Activated T-helper 17 cell treated with anti-CD3 and anti-CD28 coated beads, Interleukin-2, amount 50 U/mL, for 72 hours (primary cell): ENCODE measurements at places on chromosomes 7 and 10. TPM values are rescaled to one million over a fixed set of nuclear protein-coding genes. Genes with fewer than 3 reads are reported as not detected.

DNA sequence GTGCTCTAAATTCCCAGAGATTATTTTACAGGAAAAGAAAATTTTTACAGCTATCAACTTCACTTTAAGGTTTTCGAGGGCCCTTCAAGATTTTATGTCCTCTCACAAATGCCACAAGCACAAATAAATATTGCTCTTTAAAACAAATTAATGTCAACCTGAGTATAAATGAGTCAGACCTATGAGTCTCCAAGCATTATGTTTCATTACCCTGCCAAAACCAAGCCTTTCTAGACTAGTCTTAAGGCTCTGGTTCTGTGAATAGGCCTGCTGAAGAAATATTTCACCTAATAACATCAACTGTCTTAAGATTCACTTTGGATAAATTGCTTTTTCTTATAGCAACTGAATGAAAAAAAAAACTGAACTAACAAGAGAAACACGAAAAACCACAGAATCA lies 153.0 kb downstream of the PDE1C start:
- ATAC-seq: no peak

DNA sequence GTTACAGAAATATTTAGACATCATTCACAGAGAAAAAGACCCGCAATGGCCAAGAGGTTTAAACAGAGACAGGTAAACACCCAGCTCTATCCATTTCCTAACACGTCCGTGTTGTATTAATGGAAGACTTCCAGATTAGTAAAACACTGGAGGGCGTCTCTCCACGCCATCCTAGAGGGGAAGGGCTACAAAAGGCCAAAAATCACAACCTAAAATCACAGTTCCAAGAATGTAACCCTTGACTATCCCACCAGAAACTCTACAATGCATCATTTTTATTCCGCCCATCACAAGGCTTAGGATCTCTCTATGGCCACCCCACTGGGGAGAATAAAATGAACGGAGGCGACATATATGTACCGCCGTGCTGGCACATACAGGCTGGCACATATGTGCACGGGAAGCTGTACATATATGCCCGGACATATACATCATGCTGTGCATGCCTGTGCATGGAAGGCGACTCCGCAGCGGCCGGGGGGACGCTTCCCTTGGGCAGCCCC lies 734 bp downstream of the PCLO start:
- ATAC-seq: no peak

DNA sequence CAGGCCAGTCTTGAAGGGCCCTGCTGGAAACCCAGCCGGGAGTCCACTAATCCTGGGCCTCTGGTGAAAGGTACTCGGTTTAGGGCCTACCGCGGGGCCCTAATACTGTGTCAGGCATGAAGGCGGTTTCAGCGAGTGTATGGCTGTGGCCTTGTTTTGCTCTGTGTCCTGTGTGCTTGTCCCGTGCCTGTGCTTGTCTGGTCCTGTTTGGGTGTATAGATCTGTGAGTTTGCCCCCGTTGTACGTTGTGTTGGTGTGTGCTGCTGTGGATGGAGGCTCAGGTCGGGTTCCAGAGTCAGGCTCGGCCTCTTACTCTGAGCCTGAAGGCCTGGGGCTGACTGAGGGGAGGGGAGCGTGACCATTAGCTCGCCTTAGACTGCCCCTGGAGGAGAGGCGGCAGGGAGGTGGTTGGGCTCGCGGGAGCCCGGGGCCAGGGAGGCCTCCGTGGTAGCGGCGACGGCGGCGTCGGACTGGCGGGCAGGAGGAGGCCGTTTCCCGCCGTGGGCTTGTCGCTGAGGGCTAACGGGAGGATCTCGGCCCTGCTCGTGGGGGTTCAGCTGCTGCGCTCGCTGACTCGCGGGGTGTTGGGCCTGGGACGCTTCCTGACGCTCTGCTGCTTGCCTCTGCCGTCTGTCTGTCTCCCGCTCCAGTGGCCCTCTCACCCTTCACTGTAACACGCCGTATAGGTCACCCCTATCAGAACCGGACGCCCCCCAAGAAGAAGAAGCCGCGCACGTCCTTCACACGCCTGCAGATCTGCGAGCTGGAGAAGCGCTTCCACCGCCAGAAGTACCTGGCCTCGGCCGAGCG lies 2.6 kb downstream of the TLX1 start:
- no peak for ATAC-seq

- no peak for ATAC-seq
Measured at GRCh38 chr7:140153666-140154161, 23.1 kb downstream of the KDM7A start.

GRCh38 chr7:12570534-12571461 lies at the start of gene SCIN:
Gene SCIN, plus strand, starts transcription at chr7:12570720. Its CDS starts 67 bp downstream, at chr7:12570787.
- peak; percentile 71 for ATAC-seq

DNA sequence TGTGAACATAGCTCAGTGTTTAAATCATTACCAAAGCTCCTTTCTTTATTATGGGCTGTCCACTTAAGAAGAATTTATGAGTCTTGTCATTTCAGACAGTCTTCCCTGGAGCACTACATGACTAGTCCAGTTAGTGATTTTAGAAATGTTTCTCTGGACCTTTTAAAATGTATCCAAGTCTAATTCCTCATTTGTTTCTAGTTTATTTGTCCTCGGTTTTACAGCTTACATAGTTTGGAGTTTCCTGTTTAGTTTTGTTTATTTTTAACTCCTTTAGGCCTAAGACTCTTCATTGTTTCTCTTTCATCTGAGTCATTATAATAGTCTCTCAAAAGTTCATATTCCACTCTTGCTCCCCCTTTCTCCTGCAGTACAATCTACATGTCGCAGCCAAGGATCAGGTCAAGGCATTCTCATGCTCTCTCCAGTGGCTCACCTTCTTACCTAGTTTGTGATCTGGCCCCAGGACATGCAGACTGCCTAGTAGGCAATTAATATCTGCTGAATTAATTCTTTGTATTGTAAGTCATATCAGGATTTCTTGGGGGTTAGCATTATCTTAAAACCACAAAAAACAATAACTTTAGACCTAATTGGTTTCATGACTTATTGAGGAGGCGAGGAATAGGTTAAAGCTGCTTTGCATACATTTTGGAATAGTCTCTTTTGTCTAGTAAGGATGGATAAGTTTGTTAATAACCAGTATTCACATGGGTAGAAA lies 93.8 kb downstream of the MAPK8 start:
- ATAC-seq: no peak

The BTBD16 gene
- total RNA-seq: not detected

The PPP1R17 gene
- not detected for total RNA-seq
